ENCODE measurements at places on chromosomes 7 and 10.

DNA sequence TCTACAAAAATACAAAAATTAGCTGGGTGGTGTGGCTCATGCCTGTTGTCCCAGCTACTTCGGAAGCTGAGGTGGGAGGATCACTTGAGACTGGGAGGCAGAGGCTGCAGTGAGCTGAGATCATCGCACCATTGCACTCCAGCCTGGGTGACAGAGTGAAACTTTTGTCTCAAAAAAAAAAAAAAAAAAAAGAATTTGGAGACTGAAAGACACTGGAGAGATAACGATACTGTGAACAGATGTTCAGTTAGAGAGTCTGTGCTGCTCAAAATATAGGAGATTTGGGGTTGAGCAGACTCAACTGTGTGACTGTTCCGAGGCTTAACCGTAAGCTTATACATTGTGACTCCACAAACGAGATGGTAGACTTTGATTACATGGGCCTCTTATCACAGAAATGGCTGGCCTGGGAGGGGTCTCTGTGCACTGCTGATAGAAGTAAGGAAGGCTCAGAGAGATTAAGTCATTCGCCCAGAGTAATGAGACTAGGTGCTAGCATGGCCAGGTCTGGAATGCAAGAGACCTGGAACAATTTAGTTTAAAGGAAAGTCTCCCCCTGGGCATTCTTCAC is 19.4 kb downstream of the WBP1L start:
- no peak for DNase-seq

DNA sequence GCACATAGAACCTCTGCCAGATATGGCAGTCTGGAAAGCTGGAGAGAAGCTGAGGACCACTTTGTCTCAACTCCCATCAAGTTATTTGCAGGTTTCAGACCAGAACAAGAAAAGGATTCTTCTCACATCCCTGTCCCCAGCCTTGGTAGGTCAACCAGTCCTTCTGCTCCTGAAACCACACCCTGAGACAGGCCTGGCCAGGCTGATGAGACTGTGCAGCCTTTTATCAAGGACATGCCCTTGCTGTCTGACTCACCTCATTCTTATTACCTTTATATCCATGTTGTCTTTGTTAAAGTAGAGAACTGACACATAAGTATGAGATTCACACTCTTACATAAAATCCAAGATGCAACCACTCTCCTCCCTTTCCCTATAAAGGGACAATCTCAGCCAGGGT is 354.9 kb downstream of the PLXNA4 start:
- no peak for DNase-seq

GRCh38 chr7:144818511-144818910 is 17.3 kb downstream of the TPK1 start:
- DNase-seq = no peak

DNA sequence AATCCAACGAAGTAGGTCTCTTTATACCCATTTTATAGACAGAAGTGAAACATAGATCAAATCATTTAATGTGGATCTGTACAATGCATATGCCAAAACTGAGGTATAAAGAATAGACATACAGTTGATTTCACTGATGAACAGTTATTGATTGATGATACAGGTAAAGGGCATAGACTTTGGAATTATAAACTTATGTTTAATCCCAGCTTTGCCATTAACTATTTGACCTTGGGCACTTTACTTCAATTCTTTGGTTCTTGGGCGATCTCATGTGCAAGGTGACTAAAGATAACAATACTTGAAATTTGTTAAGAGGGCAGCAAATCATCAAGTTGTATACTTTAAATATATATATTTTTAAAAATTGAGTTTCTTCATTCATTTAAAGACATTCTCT is 28.6 kb downstream of the FRA10AC1 start:
- DNase-seq = no peak

DNA sequence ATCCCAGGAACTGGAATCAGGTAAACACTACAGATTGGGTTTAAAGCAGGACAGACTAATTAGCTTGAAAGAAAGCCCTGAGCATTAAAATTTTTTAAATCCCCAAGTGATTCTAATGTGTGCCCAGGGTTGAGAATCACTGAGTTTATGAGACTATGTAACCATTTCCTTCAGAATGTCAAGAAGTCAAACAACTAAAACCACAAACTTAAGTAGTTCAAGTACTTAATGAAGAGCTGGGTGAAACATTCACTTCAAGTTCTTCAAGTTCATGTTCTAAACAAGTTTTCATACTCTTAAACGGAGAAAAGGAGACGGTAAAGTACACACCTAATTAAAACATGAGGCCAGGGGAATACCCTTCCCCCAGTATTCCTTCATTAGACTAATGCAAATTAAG is 28.2 kb upstream of the TLL2 start:
- no peak for DNase-seq

GRCh38 chr7:92740700-92741126 is 95.7 kb downstream of the CDK6 start:
- no peak for DNase-seq

- no peak for DNase-seq
Observed at GRCh38 chr10:33489501-33490176, 155.2 kb upstream of the NRP1 start.

GRCh38 chr10:50385624-50386023 is 134.3 kb upstream of the ASAH2 start:
- DNase-seq = no peak

Measured in progenitor cell of endocrine pancreas (in vitro differentiated cells).